ENCODE measurements at places on chromosomes 2 and 18. TPM values are rescaled to one million over a fixed set of nuclear protein-coding genes. Genes with fewer than 3 reads are reported as not detected.

CXCR1 gene
- total RNA-seq = not detected

IL1F10 gene
- total RNA-seq = not detected

RAD51AP2 gene
- total RNA-seq = not detected

AMER3 gene
- total RNA-seq = not detected

GCA gene
- 14.5 TPM for total RNA-seq

NLRC4 gene
- total RNA-seq = 0.07 TPM

GCG gene
- total RNA-seq = not detected

REL gene
- 97.2 TPM for total RNA-seq

TNP1 gene
- not detected for total RNA-seq

MARCHF4 gene
- total RNA-seq = not detected

SCN2A gene
- not detected for total RNA-seq

ELOA2 gene
- not detected for total RNA-seq

CXCR2 gene
- not detected for total RNA-seq

PARD3B gene
- total RNA-seq = 0.26 TPM

OTOF gene
- total RNA-seq = 6.9 TPM

CYP27C1 gene
- total RNA-seq = not detected

AKAIN1 gene
- not detected for total RNA-seq

CKAP2L gene
- total RNA-seq = 21.2 TPM

MC5R gene
- not detected for total RNA-seq

CHRND gene
- not detected for total RNA-seq

UNC80 gene
- total RNA-seq = not detected

ABCG8 gene
- not detected for total RNA-seq

UGT1A3 gene
- not detected for total RNA-seq

CD28 gene
- 133 TPM for total RNA-seq

ROCK2 gene
- total RNA-seq = 20.5 TPM

IL36G gene
- total RNA-seq = not detected

COLEC11 gene
- total RNA-seq = not detected

HS1BP3 gene
- 9.1 TPM for total RNA-seq

ABHD1 gene
- total RNA-seq = 0.96 TPM

LOXHD1 gene
- not detected for total RNA-seq

SERPINB7 gene
- not detected for total RNA-seq

CREG2 gene
- total RNA-seq = not detected

REEP1 gene
- total RNA-seq = 0.26 TPM

SCYGR7 gene
- total RNA-seq = not detected

LHCGR gene
- not detected for total RNA-seq

THUMPD2 gene
- total RNA-seq = 21.2 TPM

EFEMP1 gene
- not detected for total RNA-seq

ARHGAP15 gene
- 64.3 TPM for total RNA-seq

NYAP2 gene
- total RNA-seq = not detected

GLI2 gene
- 0.32 TPM for total RNA-seq

GALNT13 gene
- total RNA-seq = not detected
